T-helper 17 cell (primary cell): ENCODE measurements at places on chromosomes 6 and 20.

DNA sequence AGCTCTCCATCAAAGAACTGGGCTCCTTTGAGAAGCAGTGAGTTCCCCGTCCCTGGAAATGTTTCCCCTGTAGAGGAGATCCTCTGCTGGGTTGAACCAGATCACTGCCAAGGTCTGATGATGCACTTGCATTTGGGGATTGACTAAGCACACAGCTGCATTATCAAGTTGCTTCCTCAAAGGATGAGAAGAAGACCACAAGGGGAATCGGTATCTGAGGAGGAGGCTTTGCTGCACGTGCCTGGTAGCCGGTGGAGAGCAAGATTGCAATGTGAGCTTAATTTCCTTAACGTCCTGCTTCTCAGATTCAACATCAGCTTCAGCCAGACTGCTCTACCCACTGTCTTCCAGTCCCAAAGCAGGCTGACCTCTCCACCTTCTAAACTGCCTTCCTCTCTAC lies 128.8 kb upstream of the STMND1 start:
- DNase-seq, result no peak

DNA sequence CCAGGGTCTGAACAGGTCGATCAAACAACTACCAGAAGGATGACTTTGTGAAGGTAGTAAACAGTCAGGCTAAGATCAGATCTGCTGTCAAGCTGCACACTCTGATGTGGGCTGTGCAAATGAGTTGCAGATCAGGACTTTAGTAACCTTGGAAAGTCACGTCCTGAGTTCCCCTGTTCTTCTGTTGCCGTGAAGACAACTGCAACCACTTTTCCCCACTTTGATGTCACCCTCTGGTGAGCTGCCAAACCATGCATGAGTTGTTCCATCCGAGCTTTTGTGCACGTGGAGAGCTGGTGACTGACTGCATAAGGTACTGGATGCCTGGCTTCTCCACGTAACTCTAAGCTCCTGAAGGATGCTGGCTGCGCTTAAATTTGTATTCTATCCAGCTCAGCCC lies 111.0 kb downstream of the CD83 start:
- DNase-seq, result no peak

GRCh38 chr6:108799791-108800190 lies 48.4 kb upstream of the ARMC2 start:
- no peak for DNase-seq

GRCh38 chr20:4060064-4060795 lies 44.9 kb upstream of the RNF24 start:
- DNase-seq, result no peak

DNA sequence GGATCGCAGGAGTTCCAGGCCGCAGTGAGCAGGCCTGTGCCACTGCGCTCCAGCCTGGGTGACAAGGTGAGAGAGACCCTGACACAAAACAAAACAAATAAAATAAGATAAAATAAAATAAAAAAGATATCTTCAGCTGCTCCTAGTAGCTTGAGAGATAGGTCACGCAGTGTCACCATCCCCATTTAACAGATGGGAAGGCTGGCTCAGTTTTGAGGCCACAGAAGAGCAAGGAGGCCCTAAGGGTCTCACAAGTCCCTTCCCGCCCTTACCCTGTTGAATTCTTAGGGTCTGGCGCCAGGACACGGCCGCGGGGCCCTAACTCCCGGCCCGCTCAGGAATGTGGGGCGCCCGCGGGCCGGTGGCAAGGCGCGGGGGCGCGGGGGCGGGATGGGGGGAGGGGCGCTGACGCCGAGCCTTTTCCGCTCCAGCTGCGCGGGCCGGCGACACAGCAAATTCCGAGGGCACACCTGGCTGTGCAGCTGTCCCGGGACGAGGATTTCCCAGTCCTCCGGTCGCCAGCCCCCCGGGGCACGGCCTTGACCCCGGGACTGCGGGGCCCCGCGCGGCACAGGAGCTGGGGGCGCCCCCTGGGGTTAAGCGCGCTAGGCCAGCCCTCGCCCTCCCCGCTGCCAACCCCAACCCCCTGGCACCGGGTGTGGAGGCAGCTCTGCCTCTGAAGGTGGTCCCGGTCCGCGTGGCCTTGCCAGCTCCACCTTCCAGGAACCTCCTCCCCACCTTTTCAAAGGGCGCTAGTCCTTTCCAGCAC lies 10.3 kb upstream of the R3HDML start:
- no peak for DNase-seq

- DNase-seq, result no peak
These were observed 994 bp downstream of the CLDN20 start for GRCh38 chr6:155264693-155265320.

DNA sequence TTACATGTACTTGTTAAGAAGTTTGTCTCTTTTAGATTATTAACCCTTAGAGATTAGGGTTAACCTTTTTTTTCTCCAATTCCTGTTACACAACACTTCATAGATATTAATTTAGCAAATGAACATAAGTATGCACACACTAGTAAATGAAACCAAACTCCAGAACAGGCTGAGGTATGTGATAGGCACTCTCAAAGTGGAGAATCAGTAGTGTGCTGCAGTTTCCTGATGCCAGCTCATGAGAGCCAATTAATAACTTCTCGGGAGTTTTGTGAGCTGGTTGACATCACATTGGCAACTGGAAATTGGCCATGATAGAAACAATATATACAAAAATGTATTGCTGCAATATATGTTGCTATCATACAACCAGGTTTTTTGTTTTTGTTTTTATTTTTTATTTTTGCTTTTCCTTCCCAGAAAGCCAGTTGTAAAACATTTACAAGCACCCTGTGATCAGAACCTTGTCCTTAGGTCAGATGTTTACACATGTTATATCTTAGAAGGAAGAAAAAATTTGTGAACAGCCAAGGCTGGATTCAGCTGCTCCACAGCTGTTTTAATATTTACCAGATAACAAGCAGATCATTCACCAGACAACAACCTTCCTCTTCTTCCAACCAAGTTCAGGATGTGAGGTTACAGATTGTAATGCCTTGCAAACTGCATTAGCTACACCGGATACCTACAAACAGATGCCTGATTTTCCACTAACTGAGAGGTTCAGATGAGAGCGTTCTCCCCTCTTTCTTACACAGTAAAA lies 42.4 kb upstream of the ECHDC1 start:
- no peak for DNase-seq
